ENCODE measurements at places on chromosomes 3 and 15.
A peak's percentile ranks its signal among the peaks of the same experiment; 100 is the strongest.

- peak; percentile 86 for DNase-seq
Observed at GRCh38 chr15:60396958-60397771, 621 bp downstream of the ANXA2 start.

DNA sequence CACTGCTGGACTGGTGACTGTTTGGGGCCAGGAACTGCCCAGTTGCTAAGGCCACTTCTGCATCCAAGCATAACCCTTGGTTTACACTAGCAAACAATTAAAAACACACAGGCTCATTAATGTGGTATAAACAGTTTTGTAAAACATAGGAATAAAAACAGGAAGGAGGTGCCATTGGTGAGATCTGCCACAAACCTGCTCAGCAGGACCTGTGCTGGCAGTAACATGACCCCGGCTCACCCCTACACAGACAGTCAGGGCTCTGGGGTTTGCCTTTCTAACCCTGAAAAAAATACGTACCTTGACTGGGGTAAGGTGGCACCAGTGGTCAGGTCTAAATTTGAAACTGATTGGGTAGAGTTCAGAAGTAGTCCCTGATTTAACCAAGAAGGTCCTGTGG is 76.2 kb downstream of the ATP1B3 start:
- no peak for DNase-seq

DNA sequence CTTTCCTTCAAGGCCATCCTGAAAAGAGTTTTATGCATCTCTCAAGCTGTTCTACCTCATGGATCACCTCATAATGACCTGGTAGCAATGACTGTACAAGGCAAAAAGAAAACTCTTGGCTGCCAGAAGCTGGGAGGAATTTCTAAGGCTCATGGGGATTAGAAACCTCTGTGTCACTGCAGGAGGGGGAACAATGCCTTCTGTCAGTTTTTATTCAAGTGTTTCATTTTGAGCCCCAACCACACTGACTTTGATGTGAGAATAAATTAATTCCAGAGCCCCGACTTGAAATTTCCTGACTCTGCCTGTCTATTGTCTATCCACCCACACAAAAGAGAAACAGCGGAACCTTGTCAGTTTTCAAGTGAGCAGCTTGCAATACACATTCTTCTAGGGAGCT is 58.7 kb upstream of the MRPL3 start:
- no peak for DNase-seq

DNA sequence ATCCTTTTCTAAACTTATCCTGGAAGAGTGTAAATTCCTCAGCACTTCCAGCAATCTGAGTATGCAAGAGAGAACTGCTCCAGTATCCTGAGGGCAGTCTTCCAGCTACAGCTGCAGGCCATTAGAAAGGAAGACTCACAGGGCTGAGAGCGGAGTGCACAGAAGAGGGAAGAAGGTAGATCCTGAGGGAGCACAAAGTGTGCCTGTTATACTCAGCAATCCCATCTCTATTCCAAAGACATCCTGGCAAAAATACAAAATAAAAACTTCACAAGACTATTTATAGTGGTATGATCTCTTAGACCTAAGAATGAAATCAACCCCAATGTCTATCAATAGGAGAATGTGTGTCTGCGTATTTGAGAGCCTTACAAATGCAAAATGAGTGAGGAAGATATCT is 292.0 kb downstream of the ZIC1 start:
- DNase-seq, result no peak

DNA sequence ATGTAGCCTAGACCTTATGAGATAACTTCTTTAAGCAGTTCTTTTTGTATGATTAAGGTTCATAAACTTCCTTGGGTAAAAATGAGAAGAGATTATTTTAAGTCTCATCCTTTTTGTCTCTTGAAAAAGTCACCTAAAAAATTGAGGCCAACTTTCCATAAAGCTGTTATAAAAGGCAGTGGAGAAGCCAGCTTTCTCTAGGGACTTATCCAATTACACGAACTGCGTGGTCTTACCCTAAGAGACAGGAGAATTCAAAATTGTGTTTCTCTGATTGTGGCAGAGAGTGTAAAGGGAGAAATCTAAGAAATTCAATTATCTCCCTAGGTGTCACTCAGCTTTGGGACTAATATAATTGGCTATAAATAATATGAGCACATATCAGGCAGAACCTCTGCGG is 262.0 kb downstream of the SHOX2 start:
- no peak for DNase-seq

GRCh38 chr3:152517502-152517901 is 248.8 kb downstream of the MBNL1 start:
- no peak for DNase-seq

DNA sequence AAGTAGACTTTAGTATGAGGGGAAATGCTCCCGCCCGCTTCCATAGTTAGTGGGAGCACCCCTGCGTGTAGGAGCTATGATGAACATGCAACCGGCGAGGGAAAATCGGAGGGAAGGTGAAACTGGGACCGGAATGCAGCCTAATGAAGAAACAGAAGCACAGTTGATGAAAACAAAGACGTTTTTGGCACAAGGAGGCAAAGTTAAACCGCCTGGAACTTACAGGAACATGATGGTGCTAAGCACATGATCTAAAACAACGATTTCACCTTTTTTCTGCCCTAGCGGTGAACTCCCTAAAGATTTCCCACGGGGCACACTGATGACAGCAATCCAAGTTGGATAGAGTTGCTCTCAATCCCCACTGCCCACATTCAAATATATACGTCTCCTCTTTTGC is 49.4 kb upstream of the SPATA12 start:
- no peak for DNase-seq

DNA sequence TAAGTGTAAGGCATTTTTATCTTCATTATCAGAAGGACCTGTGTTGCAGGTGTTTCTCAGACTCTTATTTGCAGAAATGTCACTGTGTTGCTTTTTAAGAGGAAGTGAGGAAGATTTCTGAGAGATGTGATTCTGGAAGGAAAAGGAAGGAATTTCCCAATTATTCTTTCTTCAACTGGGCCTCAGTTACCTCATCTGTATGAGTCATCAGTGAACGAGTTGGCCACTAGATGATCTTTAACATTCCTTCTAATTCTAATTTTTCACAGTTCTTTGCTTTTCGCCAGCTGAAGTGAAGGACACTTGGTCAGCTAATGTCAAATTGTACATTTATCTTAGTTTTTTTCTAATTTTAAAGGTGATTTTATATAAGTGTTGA is 28.9 kb downstream of the CLEC3B start:
- no peak for DNase-seq

GRCh38 chr3:148319161-148319915 is 378.4 kb upstream of the AGTR1 start:
- no peak for DNase-seq

GRCh38 chr3:11632564-11632963 is 11.2 kb downstream of the VGLL4 start:
- DNase-seq, result no peak

DNA sequence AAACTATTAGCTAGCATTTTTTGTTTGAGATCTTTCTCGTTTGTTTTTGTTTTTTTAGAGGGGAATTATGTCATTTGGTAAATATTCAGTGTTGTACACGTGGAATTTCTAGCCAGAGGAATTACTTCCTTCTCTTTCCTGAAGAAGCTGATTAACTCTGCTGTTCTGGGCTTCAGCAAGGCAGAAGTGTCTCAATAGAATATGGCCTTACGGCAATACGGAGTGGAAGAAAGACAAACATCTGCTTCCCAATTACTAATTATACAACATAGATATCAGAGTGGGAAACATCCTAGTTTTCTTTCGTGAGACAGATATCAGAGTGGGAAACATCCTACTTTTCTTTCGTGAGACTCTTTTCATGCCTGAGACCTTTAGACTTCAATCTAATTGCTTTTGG is 11.9 kb downstream of the P3H2 start:
- DNase-seq, result no peak

- no peak for DNase-seq
Observed at GRCh38 chr3:134407239-134407625, 33.0 kb upstream of the AMOTL2 start.

- no peak for DNase-seq
Observed at GRCh38 chr15:57537072-57537471, 54.6 kb upstream of the MYZAP start.

GRCh38 chr15:31252171-31252785 is 74.4 kb upstream of the KLF13 start:
- no peak for DNase-seq
